Islet precursor cell (in vitro differentiated cells): ENCODE measurements at places on chromosomes 2 and 18.
A peak's percentile ranks its signal among the peaks of the same experiment; 100 is the strongest.

- no peak for DNase-seq
Measured at GRCh38 chr2:188410504-188411235, 119.0 kb downstream of the GULP1 start.

DNA sequence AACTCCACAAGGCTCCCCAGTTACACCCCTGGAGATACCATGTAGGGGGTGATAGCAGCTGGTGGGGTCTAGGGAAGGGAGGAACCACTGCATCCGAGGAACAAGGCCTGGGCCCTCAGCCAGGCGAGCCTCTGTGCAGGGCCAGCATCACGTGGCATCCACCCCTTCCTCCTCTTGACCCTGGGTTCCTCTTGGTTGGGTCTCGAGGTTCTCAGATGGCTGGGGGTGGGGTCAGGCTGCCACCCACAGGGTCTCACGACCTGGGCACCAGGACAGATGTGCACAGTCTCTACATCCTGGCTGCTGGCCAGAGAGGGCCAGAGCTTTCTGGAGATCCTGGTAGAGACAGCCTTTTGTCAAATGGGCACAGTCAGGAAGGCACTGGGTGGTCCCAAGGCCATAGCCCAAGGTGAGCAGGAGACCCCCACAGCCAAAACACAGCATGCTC lies 10.4 kb downstream of the HS6ST1 start:
- DNase-seq = peak; percentile 40

- no peak for DNase-seq
Measured at GRCh38 chr18:74148543-74149070, 284 bp downstream of the TIMM21 start.

- DNase-seq = no peak
Measured at GRCh38 chr2:75707901-75708300, 2.8 kb downstream of the GCFC2 start.

DNA sequence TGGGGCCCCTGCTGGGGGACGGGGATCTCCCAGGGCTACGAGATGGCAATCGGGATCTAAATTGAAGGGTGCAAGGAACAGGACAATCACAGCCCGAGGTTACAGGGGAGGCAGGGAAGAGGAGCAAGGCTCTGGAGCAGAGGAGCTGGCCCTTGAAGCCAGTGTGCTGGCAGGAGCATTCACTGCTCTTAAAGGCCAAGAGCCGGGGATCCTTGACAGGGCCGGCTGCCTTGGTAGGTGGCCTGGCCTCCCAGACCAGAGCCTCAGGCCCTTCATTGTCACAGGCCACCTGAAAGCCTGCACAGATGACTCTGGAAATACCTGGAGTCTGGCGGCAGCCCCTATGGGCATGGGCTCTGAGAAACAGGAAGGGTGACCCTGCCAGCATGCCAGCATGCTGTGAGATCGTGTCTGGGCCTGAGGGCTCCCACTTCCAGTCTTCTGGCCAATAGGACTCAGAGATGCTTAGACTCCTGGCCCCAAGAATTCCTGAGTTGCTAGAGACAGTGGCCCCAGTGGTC lies 38.7 kb downstream of the PDIA6 start:
- peak; percentile 93 for DNase-seq

GRCh38 chr2:213315168-213315876 lies 31.1 kb downstream of the SPAG16 start:
- no peak for DNase-seq

DNA sequence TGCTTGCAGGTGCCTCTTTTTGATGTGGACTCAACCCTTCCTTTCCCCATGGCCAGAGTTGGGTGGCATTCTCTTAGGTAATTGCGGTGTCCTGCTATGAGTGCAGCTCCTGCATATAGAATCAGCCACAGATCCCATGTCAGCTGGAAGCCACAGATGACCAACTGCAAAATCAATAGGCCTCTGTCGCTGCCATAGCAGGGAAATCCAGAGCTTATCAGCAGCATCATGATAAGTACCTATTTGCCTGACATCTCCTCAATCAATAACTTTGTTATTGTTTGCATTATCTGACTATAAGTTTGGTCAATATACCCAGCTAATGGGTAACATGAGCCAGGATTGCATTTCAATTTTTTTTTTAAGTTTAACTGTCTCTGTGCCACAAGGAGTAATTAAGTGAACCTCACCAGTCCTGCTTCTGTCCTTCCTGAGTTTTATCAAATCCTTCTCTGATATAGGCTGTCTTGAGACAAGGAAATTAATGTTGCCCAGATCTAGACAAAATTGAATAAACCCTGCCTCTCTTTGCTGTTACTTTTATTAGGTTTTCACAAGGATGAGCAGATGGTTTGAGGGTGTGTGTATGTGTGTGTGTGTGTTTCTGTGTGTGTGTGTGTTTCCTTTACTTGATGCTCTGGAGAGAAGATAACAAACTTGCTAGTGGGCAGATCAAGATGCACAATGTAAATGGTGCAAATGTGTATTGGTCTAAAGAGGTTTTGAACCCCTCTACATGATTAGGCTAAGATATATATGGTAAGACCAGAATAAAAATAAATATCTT lies 59.6 kb upstream of the CREB1 start:
- DNase-seq = no peak

- DNase-seq = no peak
Measured at GRCh38 chr2:75162259-75162658, 37.1 kb downstream of the TACR1 start.
